ENCODE measurements at places on chromosomes 3 and 15.

DNA sequence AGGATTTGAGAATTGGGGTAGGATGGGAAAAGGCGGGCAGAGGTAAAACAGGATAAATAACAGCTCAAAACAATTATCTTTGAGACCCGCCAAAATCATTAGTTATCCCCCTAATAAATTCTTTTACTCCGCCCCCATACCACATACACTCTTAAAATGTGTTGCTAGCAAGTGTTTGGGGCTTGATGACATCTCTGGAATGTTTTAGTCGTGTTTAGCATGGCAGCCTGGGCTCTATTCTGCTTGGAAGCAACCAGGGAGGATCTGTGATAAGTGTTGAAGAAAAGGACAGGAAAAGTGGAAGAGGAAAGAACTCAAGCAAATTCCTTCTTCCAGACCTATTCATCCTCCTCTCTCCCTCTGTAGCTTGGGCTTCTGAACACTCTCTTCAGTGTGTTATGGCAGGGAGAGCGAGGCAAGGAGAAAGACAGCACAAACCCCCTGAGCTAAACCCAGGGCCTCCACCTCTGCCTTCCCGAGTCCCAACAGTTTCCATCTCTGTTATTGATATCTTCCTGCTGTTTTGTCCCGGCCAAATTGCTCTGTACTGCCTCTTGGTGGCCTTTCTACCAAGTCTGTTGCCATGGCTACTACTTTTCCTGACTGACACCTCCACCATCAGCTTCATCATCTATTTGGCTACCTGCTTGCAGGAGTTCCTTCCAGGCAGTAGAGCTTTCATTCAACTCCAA lies 135.8 kb downstream of the RPL22L1 start:
- DNase-seq = no peak

DNA sequence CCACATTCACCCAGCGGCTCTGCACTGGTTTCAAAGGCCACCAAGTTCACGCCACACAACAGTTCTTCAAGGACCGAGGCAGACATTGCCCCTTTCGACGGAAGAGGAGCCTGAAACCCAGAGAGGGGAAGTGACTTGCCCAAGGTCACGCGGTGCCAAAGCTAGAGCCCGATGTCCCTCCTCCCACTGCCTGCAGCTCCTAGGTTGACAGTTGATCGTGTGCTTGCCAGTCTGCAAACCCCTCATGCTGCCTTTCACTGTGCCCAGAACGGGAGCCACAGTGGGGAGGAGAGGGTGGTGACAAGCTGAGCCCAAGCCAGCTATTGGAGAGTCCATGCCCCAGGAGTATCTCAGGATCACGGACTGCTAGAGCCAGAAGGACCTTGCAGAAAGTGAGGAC lies 230.9 kb downstream of the XXYLT1 start:
- no peak for DNase-seq

GRCh38 chr3:122890720-122891220 lies 95.9 kb downstream of the SLC49A4 start:
- no peak for DNase-seq

- peak; percentile 41 for DNase-seq
Measured at GRCh38 chr3:148601766-148602685, 95.7 kb upstream of the AGTR1 start.

DNA sequence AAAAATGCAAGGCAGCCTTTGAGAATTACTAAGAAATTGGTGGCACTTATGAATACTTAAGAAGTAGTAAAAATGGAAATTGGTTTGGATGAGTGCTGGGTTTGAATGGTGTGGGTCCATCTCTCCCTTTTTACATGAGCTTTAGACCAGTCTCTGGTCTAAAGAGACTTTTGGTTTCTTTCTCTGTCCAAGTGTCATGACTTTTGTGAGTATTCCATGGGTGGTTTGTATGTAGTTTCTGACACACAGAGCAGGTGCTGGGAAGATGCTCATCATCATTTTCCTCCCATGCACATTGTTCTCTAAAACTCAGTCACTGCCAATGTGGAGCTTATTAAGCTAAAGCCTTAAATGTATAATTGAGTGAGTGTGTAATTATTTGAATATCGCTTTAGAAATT lies 63.5 kb downstream of the KAT2B start:
- no peak for DNase-seq

Measured in AG10803 (cell line).